Inflammatory macrophage treated with lipopolysaccharide for 4 hours (primary cell): ENCODE measurements at places on chromosomes 16 and 17.

- no peak for DNase-seq
These were observed 44.4 kb downstream of the MAP1LC3B start for GRCh38 chr16:87436225-87437172.

GRCh38 chr17:12492450-12492849 lies 173.2 kb upstream of the MYOCD start:
- DNase-seq: no peak

DNA sequence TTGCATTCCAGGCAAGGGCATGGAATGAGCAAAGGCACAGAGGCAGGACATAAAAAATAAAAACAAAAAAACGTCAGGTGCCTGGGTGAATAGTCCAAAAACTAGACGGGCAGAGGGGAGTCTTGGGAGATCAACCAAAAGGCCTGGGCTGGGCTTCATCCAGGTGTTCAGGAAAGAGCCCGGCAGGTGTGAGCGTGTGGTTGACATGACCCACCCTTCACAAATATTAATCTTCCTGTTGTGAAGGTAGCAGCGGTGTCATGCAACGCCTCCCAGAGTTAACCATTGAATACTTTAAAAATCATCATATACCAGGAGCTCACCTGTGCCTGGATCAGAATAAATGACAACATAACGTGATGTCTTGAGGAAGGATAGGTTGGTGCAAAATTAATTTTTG lies 90.6 kb downstream of the USP22 start:
- no peak for DNase-seq

DNA sequence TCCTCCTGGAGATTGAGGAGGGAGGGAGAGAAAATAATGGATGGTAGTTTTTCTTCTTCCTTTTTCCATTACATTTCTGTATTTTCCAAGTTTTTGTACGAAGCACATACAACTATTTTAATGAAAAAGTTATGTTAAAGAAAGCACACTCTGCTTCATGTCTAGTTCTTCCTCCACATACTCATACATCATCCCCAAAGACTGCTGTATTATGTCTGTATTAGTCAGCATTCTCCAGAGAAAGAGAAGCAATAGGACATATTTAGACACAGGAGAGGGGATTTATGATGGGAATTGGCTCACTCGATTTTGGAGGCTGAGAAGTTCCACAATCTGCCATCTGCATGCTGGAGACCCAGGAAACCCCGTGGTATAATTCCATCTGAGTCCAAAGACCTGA lies 10.1 kb upstream of the ACSM2A start:
- DNase-seq: no peak

- DNase-seq: no peak
These were observed 49.8 kb upstream of the ARHGAP44 start for GRCh38 chr17:12739500-12739899.

DNA sequence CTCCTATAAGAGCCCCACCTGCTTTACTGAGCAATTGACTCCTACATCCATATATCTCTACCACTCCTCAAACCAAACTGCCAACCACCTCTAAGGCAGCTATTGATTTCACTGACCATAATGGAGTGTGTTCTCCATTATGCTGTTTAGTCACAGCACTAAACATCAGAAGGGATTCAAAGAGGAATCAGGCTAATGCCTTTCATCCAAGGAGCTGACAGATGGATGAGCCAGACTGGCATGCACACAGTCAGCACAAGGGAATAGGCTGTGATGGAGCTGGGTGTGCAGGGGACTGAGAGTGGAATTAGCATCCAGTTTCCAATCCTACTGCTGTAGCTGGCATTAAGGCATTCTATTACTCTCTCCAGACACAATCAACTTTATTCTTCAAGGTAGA lies 88.7 kb upstream of the CCL2 start:
- no peak for DNase-seq

DNA sequence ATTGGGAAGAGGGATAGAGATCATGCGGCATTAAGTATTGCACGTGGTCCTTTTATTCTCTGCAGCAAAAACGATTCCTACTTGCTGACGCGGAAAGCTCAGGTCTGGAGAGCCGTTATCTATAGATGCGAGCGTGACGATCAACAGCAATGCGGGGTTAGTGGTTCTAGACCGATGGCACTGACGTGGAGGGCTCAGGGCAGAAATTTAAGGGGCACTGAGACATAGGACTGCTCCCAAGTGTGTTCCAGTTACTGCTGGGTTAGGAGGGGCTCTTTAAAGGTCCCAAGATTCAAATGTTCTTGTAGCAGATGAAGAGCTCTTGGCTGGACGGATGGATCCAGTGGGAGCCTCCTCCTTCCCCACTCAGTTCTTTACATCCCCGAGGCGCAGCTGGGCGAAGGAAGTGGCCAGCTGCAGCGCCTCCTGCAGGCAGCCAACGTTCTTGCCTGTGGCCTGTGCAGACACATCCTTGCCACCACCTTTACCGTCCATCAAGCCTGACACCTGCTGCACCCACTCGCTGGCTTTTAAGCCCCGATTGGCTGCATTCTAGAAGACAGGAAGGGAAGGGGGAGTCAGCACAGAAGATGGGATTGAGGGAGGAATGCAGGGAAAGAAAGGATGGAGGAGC lies 732 bp upstream of the EXOSC6 start:
- peak; percentile 1 for DNase-seq

- no peak for DNase-seq
These were observed at the start of gene AHSP for GRCh38 chr16:31527734-31528274. TSS of gene AHSP (plus strand) at chr16:31527900. CDS start at chr16:31528140, 240 bp downstream.

DNA sequence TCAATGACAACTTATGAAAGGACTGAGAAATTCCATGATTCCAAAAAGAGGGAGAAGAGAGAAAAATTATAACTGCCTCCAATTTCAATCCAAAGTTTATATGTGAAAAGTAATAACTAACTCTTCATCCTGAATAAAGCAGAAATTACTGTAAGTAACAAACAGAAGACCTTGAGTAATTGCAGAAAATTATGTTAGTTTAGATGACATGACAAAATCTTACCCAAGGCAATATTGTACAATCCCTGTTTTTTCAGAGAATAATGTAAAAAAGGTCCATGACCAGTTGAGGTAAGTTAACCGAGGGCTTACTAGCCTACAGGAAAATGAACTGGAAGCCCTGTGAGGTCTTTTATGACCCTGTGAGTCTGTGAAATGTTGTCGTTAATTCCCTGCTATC lies 949.5 kb upstream of the SOX9 start:
- no peak for DNase-seq

GRCh38 chr17:74921026-74921681 lies 1.9 kb downstream of the USH1G start:
- no peak for DNase-seq
